ENCODE measurements at places on chromosomes 6 and 20.

GRCh38 chr6:36104836-36105235 lies 25.5 kb upstream of the MAPK13 start:
- DNase-seq, result no peak

DNA sequence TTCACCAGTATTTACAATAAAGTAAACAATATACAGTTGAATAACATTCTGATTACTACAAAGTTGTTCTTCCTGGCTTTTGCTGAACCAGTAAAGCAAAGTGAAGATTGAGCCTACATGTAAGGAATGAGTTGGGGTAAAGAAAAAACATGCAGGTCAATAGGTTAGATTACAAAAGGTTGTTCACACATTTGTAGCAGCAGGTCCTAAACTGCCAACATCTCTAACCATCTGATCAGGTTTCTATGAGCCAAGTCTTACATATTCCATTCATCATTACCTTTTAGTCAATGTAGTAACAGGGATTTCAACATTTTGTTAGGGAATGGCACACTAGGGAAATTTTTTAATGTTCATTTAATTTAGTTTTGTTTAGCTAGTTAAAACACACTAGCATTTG lies 9.3 kb upstream of the CALHM6 start:
- DNase-seq, result no peak

- DNase-seq, result no peak
Measured at GRCh38 chr20:58855506-58856389, 3.2 kb downstream of the GNAS start.

- DNase-seq, result peak; percentile 40
Measured at GRCh38 chr6:140909156-140909555, 1223.6 kb upstream of the GJE1 start.

DNA sequence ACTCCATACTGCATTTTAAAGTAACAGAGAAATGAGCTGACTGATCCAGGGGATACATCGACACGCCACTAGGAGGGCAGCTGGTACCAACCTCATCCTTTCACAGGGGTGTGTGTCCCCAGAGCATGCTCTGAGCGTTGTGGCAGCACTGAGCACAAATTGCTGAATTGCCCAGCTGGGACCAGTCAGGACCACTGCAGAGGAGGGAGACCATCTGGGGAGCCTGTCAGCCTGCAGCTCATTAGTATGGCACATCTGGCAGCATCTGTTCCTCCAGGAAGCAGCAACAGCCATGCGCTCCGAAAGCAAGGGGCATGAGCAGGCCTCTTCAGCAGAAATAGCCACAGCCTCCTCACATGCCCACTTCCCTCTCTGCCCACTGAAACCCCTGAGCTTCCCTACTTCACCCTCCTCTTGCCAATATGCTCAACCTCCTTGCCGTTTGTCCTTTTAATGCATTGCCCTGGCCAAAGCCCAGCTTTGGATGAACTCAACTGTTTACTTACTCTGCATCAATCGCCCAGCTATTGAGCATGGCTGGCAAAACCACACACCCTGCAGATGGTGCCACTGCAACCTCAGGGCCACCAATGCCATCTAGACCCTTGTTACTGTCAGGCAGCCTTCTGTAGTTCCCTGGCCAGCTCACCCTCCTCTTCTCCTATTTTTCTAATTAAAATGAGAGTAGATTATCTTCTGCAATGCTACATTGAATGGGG lies 77.6 kb upstream of the NEDD9 start:
- no peak for DNase-seq

- no peak for DNase-seq
Measured at GRCh38 chr6:73250016-73250415, 13.0 kb downstream of the KHDC1 start.

- peak; percentile 6 for DNase-seq
Measured at GRCh38 chr20:60101201-60101890, 143.1 kb downstream of the CDH26 start.

- peak; percentile 29 for DNase-seq
Measured at GRCh38 chr6:33610067-33610466, 11.1 kb upstream of the ITPR3 start.

DNA sequence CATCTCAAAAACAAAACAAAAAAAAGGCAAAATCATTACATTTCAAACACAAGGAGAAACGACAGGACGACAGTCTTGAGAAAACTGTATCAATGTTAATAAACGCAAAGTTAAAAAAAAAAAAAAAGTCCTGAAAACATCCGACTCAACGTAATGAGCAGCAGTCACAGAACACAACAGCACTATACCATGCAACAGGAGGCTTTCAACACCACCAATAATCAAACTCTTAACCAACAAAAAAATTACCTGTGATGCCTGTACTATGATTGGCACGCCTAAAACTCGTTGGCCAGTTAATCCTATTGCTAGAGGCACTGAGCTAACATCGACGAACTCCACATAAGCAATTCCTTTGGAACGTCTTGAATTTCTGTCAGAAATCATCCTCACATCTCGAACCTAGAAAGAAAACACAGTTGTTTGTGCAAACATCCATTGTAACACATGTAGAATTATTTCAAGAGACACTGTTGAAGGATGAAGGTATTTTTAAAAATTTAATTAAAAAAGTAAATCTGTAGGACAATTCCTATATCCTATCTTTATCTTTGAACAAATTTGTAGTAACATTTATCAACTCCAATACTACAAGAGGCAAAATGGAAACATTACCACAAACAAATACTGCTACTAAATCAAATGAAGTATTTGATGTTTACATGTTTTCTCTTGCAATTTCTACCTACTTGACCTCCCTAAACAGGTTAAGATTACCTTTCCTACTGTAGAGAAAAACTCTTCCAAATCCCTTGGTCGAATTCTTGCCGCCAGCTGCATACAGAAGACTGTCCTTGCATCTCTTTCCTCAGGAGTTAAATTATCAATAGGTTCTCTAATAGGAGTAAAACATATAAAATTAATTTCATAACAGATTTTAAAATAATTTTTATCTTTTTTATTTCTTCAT lies 17.5 kb downstream of the RBM39 start:
- DNase-seq, result no peak

DNA sequence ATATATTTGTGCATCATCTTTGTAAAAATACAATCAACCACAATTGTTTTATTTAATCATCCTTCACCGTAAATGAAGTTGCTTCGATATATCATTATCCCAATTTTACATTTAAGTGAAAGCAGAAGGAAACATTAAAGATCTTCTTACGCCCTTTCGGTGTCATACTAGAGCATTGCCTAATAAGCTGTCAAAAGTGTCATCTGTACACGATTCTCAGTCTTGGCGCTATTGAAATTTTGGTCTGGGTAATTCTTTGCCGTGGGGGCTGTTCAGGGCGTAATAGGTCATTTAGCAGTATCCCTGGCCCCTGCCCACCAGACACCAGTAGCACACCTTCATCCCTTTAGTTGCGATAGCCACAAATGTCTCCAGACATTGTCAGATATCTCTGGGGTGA lies 40.4 kb upstream of the TMEM170B start:
- no peak for DNase-seq

GRCh38 chr6:1758076-1758679 lies 148.5 kb downstream of the FOXC1 start:
- DNase-seq, result no peak

DNA sequence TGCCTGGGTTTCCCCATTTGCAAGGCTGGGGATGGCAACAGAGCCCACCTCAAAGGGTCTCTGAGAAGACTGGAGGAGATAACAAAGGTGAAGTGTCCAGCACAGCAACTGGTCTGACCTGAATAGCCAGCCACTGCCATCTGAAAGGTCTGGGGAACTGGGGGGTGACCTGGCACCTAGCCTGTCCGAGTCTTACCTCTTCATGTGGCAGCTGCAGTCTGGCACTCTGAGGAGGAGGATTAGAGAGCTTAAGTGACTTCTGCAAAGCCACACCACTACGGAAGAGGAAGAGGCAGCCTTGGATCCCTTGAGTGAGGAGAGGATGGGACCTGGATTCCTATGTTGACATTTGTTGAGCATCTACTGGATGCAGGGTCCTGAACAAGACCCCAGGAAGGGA lies 22.2 kb downstream of the C20orf203 start:
- peak; percentile 28 for DNase-seq

DNA sequence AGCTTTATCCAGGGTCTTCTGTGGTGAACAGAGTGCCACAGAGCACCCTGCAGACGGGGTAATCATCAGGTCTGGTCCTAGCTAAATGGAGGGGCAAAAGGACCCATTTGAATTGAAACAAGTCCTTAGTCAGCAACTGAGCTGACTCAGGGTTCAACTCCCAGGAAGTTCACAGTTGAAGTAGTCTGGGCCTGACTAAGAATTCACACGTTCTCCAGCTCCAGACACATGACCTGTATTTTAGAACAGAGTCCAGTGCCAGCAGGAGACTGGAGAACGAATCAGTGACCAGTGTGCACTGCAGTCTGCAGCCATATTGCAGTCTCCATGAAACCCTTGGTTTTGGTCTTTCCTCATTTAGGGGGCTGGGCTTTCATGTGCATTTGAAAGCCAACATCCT lies 85.2 kb downstream of the ELOVL4 start:
- DNase-seq, result no peak

GRCh38 chr6:161393839-161394364 lies 120.0 kb upstream of the AGPAT4 start:
- peak; percentile 89 for DNase-seq

DNA sequence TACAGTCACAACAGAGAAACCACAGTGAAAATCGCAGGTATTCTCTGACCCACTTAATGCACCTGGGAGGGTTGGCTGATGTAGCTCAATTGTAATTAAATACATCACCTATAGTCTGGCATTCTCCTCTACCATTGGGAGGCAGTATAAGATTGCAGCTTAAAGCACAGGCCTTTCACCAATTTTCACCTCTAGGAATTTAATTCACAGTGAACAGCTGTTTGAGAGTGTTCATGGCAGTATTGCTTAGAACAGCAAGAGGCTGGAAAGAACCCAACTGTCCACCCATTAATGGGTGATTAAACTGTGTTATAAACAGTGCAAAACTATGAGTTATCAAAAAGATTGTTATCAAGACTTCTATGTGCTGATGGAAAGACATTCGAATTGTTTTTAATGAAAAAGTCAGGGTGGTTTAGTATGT lies 2.0 kb downstream of the EDEM2 start:
- peak; percentile 57 for DNase-seq

DNA sequence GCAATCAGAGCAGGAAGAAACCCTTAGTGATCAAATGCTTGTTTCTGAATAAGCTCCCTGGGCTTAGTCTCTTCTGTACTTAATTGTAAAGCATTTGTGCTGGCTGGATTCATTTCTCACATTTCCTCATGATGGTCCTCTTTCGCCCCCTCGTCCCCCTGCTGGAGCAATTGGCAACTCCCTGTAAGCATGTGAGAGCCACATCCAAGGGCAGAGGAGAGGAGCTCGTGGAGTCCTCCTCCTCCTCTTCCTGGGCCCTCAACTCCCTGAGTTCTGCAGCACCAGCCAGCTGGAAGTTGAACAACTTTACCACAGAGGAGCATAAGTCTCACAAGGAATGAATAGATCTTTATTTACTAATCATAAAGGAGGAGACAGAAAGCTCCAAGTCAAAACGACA lies 12.6 kb downstream of the ANKEF1 start:
- DNase-seq, result peak; percentile 5

GRCh38 chr6:157017861-157018260 lies 240.7 kb downstream of the ARID1B start:
- DNase-seq, result no peak

GRCh38 chr6:85461798-85462170 lies 11.9 kb downstream of the NT5E start:
- DNase-seq, result no peak

GRCh38 chr20:9220874-9221547 lies 152.1 kb downstream of the PLCB4 start:
- peak; percentile 78 for DNase-seq

- DNase-seq, result no peak
Measured at GRCh38 chr6:43250992-43251373, 7.7 kb downstream of the TTBK1 start.

DNA sequence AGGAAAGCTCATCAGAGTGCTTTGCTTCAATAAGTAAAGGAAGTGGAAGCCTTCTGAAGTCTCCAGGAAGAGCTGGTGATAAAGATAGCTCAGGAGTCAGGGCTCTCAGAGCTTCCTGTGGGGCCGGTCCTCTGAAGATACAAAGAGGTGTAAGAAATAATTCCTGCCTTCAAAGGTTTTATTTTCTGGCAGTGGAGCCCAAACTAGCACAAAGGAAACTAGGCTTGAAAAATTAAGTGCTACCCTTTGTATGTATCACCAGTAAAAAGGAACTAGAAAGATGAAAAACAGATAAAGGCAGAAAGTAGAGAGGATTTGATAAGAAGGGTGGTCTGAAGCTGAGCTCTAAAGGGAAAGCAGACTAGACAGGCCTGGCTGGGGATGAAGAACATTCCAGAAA lies 204.1 kb upstream of the SASH1 start:
- DNase-seq, result no peak

DNA sequence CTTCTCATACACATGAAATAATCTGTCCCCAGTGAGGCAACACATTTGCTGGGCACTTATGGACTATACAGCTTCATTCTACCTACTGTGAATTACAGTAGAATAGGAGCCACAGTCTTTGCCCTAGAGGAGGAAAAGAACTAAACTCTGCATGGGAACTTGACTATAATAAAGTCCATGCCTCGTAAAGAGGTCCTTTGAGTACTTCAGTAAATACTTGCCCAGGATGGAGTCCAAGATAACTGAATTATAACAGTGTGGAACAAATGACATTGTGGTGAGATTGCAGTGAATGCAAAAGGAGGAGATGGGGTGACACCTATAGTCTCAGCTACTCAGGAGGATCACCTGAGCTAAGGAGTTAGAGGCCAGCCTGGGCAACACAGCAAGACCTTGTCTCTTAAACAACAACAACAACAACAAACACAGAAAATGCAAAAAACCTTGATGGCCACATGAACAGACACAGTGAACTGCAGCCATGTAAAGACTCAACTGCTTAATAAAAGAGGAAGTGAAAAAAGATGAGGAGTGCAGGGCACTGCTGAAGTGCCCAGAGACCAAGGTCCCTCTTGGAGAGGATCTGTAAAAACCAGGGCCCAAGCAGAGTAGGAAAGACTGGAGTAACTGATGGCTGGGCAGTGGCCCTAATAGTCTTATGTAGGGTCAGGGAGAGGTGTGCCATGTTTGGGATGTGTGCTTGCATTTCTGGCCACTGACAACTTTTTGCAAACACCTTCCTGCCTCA lies 3.7 kb downstream of the MRPS18A start:
- no peak for DNase-seq

DNA sequence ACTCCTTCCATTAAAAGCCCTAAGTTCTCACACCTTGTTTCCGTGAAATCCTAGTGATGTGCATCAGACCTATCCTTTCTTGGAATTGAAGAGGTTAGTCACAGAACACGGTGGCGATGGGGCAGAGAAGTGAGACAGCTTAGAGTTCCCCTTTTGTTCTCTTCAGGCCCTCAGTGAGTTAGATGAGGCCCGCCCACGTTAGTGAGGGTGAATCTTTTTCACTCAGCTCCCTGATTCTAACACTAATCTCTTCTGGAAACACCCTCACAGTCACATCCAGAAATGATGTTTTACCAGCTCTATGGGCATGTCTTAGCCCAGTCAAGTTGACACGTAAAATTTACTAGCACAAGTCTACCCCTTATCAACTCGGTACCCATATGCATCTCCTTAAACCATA lies 172.7 kb upstream of the NOX3 start:
- DNase-seq, result no peak
